NCI-H1436 treated with DMSO at 0.1 percent for 48 hours (cell line): ENCODE measurements at places on chromosomes 13 and 19.

GRCh38 chr13:80988391-80989151, 647.6 kb upstream of the SPRY2 start:
- no peak for DNase-seq

DNA sequence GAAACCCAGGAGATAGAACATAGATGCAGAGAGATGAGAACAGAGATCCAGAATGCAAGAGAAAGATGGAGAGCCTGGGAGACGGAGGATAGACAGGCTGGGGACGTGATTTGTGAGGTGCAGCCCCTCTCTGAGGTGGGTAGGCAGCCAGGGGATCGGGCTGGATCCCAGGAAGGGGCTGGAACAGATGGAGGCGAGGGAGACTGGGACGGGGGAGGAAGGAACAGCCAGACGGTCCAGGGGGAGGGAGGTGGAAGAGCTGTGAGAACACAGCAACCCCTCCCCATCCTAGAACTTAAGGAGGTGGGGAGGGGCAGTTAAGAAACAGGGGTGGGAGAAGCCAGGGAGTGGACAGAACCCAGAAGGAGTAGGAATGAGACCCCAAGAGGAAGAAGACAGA, 3.1 kb downstream of the SLC17A7 start:
- DNase-seq = no peak

GRCh38 chr19:13637664-13638063, 126.7 kb upstream of the MRI1 start:
- DNase-seq = no peak

DNA sequence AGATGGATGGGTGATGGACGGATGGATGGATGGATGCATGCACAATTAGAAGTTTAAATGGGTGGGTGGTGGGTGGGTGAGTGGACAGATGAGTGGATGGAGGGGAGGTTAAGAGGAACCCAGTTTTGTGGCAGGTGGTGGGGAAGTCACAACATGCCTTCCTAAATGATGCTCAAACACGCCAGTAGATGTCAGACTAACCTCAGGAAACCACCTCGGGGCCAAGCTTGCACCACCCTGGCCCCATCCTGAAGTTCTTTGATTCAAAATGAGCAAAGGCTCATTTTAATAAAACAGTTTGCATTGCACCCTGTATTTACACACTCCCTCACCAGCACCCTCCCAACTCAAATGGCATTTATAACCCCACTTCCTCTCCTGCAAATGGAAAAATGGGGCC, 91.4 kb upstream of the CACNA1A start:
- DNase-seq = peak; percentile 16

GRCh38 chr19:1423436-1424191, 14.6 kb upstream of the RPS15 start:
- DNase-seq = no peak

GRCh38 chr13:37715606-37716015, 117.0 kb upstream of the POSTN start:
- no peak for DNase-seq

DNA sequence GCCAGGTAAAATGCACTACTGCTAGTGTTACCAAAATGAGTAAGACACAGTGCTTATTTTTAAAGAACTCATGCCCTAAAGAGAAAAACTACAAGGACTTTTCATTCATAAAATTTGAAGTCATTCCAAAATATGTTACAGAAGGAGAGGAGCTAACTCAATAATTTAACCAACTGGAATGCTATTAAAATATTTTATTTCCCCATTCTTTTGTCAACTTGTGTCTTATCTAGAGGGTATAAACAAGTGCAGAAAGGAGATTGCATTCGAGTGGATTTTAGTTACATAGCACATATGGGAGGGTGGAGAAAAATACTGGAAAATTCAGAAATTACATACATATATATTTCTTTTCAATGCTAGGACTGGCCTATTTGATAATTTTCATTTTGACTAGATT, 131.0 kb upstream of the IRS2 start:
- DNase-seq = no peak

GRCh38 chr13:28496188-28496564, 1.2 kb upstream of the FLT1 start:
- DNase-seq = no peak

DNA sequence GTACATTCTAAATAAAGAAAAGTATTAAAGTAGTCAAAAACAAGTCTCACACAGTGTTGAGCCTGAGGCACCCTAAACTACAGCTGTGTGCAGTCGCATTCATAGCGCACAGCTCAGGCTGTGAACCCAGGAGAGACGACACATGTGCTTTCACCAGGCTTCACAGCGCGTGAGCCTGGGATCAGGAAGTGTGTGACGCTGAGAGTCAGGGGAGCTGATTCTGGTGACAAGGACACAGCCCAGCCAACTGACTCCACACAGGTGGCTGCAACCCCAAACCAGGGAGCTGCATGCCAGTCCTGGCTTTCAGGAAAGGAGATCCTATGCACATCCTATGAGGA, 41.6 kb downstream of the COL4A1 start:
- DNase-seq = no peak
